Vagina (tissue), 2 donors: ENCODE measurements at places on chromosomes 6 and 20.

DNA sequence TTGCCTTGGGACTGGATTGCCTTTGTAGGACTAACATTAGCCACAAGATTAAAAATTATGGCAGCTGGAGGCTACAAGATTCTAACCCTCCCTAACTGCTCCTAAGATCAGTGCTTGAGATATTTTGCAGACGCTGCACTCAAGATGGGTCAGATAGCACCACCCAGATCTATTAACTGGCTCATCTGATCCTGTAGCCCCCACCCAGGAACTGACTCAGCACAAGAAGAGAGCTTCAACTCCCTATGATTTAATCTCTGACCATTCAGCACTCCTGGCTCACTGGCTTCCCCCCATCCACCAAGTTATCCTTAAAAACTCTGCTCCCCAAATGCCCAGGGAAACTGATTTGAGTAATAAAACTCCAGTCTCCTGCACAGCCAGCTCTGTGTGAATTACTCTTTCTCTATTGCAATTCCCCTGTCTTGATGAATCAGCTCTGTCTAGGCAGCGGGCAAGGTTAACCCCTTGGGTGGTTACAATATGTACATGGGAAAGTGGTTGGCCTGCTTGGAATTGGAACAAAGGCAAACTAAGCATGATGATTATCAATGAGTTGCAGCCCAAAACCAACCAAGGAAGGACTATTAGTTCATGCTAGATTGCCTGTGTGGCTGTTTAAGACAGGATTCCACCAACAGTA lies 111.3 kb downstream of the OR2B2 start:
- DNase-seq, result no peak

GRCh38 chr20:36768768-36769430 lies 4.7 kb downstream of the DSN1 start:
- no peak for DNase-seq

DNA sequence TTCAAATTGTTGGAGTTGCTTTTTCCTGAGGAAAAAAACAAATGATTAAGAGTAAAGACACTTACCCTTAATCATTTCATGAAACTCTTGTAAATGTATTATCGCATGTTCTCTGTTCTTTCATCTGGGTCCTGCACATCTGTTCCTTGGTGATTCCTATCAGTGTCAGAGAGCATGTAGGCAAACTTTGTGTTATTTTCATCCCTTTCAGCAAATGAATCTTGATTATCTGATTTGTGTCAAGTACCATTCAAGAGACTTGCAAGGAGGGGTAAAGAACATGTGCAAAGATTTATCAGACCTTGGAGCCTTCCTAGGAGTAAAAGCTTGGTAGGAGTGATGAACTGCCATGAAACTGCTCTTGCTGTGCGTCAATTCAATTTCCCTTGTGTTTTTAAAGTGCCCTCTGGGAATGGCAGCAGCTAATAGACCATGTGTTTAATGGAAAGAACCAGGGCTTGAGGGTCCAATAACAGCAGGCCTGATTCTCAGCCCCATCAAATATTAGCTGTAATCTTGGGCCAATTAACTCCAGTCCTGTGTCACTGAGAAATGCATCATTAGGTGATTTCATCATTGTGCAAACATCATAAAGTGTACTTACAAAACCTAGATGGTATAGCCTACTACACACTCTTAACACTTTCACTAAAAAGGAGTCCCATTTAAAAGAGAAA lies 118.9 kb upstream of the CEP85L start:
- peak; percentile 9 for DNase-seq

GRCh38 chr6:136720045-136720770 lies 72.1 kb downstream of the MAP3K5 start:
- DNase-seq, result no peak

GRCh38 chr20:37316775-37317170 lies 27.3 kb downstream of the MANBAL start:
- DNase-seq, result no peak

DNA sequence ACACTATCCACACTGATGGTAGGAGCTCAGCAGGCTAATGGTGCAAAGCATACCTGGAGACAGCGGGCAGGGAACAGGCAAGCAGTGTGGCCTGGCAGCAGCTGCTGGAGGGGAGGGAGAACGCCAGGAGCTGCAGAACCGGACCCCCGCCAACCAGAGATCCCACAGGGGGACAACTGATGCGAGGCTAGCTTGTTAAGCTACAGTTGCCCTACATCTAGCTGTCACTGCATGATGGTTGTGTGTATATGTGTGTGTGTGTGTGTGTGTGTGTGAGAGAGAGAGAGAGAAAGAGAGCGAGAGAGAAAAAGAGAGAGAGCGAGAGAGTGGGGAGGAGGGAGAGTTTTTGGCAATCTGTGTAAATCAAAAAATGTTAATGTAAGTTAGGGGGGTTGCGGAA lies 69.7 kb upstream of the NHSL1 start:
- DNase-seq, result no peak

- no peak for DNase-seq
These were observed 97.9 kb downstream of the MAFB start for GRCh38 chr20:40591119-40591518.

GRCh38 chr6:26232940-26233648 lies 131.9 kb upstream of the BTN3A2 start:
- DNase-seq, result no peak

GRCh38 chr20:61875221-61875885 lies 190.3 kb downstream of the TAF4 start:
- no peak for DNase-seq

DNA sequence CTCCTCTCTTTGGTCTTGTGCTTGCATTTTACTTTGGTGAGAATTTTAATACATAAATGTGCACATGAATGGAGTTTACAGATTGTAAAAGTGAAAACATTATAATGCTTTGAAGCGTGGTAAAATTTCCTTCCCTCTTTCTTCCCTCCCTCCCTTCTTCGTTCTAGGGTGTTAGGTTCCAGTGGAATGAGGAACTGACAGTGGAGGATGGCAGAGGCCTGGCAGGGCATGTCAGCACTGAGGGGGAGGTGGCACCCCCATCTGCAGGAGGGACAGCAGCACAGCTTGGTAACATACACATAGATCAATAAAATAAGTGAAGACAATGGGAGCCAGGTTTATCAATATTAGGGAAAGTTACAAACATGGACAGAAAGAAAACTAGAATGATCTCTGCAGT lies 47.5 kb downstream of the RNASET2 start:
- DNase-seq, result no peak

DNA sequence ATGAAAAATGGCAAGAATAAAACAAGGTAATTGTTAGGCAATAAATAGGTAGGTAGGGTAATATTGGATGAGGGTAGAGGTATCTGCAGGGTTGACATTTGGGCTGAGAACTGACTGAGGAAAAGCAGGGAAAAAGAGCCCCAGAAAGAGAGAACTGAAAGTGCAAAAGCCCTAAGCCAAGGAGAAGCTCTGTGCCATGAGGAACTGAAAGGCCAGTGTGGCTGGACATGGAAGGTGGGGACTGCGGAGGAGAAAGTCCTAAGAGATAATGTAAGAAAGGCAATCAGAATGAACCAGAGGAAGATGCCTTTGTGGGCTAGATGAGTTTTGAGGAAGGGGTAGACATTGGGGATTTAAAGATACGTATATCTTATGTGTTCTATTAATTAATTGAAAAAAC lies 9.9 kb upstream of the HIVEP2 start:
- DNase-seq, result no peak

DNA sequence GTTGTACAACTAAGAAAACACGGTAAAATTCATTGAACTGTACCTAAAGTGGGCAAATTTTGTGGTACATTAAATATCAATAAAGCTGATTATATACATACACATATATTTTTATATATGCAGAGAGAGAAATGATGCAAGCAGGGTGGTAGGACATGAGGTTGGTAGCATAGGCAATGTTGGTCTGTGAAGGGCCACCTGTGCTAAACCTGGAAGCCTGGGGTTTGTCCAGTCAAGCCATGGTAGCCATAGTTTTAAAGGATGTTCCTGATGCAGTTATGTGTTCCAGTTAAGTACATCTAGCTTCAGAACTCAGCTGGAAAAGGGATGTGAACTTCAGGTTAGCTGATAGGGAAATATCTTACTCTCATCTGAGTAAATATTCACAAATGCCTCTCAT lies 60.1 kb downstream of the TRIM38 start:
- DNase-seq, result no peak

- no peak for DNase-seq
These were observed 34.7 kb downstream of the FAM184A start for GRCh38 chr6:119043783-119044182.

GRCh38 chr6:46419576-46420002 lies 71.7 kb downstream of the RCAN2 start:
- DNase-seq, result no peak
